ENCODE measurements at places on chromosomes 1 and 21.

GRCh38 chr1:38287547-38287946, 241.0 kb upstream of the POU3F1 start:
- no peaks in the 10 kb centered on the region for H3K36me3 ChIP-seq
- H3K4me1 ChIP-seq = no peaks in the 10 kb centered on the region
- peaks cover 3% of the 10 kb centered on the region for H3K27me3 ChIP-seq
- no peak for DNase-seq
- no peak overlapping the region for H3K4me3 ChIP-seq

DNA sequence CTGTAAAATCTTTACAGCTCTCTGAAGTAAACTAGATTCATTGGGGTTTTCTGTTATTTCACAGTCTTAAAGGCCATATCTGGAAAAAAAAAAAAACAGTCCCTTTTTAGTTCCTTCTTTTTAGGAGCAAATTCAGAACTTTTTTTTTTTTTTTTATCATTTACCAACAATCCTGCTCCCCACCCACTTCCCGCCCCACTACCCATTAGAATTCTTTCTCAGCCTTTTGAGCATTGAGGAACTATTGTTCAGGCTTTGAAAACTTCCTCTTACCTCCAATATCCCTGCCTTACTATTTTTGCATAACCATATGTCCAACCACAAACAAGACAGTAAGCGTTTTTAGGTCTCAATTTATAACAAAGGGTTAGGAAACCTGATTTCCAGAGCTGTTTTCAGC, 330.1 kb downstream of the PLPP3 start:
- no peak overlapping the region for H3K27ac ChIP-seq
- no peaks in the 10 kb centered on the region for H3K27me3 ChIP-seq
- H3K36me3 ChIP-seq = no peaks in the 10 kb centered on the region
- DNase-seq = no peak
- no peaks in the 10 kb centered on the region for H3K4me1 ChIP-seq

DNA sequence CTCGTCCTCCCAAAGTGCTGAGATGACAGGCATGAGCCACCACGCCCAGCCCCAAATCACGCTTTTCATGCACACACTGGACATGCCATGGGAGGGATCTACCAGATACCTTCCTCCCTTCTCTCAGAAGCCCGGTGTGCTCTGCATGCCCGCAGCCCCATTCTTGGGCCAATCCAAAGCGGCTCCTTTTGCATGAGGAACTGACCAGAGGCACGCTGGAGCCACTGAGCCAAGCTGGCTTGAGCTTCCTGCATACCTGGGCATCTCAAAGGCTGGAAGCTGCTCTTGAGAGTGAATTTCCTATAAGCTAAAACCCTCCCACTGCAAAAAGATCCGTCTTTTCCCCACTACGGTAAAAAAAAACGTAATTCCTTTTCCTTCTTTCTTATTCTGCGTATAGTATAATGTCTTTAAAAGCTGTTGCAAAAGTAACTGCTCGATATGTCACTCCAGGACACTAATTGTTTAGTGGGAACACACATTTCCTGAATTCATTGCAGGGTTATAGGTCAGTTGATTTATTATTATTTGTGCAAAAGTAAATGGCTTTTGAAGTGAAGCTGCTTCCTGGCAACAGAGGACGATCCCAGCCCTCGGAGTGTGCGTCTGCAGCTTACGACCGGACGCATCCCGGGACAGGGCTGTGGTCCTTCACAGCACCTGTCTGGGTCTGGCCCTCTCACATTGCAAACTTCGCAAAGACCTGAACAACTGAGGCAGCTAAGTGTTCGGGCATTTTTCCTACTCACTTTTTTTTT, 61.8 kb upstream of the ETS2 start:
- no peak overlapping the region for H3K4me3 ChIP-seq
- H3K4me1 ChIP-seq = no peaks in the 10 kb centered on the region
- no peak overlapping the region for H3K27ac ChIP-seq
- no peaks in the 10 kb centered on the region for H3K27me3 ChIP-seq

DNA sequence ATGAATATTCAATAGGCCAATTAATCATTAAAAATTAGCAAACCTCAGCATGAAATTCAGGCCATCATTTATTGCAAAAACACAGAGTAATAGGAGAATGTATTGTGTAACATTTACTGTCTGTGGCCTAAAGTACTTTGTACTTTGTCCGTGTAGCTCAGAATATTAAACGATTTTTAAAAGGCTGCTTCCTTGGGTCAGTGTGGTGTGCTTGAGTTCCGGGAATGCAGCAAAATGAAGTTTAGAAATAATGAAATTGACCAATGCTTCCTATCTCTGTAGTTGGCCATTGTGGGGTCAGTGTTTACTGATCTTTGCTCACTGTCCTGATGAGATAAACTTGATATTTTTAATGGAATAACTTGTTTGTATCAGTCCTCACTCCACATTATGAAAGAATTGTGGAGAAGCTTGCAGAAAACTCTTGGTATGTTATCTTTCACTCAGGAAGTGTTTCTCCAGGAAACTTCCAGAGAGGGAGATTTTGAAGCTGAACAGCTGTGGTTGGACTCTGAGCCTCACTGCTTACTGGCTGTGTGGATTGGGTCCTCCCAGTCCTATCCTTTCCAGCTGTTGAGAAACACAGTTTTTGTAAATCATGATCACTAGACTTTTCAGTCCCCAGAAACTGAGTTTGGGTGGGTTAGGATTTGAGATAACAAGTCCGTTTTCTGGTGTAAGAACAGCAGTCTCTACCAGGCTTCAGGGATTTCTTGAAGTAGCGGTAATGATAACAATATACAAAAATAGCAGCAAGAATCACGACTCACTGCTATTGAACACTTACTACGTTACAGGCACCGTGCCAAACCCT, 19.2 kb upstream of the MTARC1 start:
- H3K27me3 ChIP-seq = no peaks in the 10 kb centered on the region
- H3K36me3 ChIP-seq = no peaks in the 10 kb centered on the region
- H3K4me3 ChIP-seq = no peak overlapping the region
- no peak overlapping the region for H3K27ac ChIP-seq

- no peak overlapping the region for H3K4me3 ChIP-seq
- H3K4me1 ChIP-seq = peaks cover 27% of the 10 kb centered on the region
- H3K27me3 ChIP-seq = peaks cover 18% of the 10 kb centered on the region
Measured at GRCh38 chr21:33036430-33037162, 10.9 kb downstream of the OLIG2 start.

- no peaks in the 10 kb centered on the region for H3K36me3 ChIP-seq
- H3K4me3 ChIP-seq = no peak overlapping the region
- H3K27ac ChIP-seq = no peak overlapping the region
- H3K27me3 ChIP-seq = no peaks in the 10 kb centered on the region
Measured at GRCh38 chr1:104780470-104781078, 1030.9 kb downstream of the AMY1C start.

DNA sequence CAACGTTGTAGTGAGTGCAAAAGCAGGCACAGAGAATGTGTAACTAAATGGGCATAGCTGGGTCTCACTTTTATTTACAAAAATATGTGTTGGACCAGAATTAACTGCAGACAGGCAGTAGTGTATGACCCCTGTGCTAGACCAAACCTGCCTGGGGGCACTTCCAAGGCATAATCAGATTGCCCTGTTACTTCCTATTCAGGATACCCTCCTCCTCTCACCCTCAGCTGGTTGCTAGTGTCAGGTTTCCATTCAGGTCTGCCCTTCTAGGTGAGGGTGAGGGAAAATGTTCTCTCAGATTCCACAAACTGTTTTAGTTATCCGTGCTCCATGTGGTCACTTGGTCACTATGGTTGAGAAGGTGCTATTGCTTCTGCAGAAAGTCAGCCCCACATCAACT, 387.3 kb downstream of the LMX1A start:
- H3K27me3 ChIP-seq = no peaks in the 10 kb centered on the region
- no peaks in the 10 kb centered on the region for H3K36me3 ChIP-seq
- no peak overlapping the region for H3K27ac ChIP-seq
- no peak overlapping the region for H3K4me3 ChIP-seq

Measured in natural killer cell (primary cell).